ENCODE measurements at places on chromosomes 3 and 15.

- no peak for DNase-seq
Measured at GRCh38 chr3:119401069-119401468, 62.3 kb downstream of the TMEM39A start.

GRCh38 chr15:31147456-31147855 is 45.9 kb upstream of the TRPM1 start:
- no peak for DNase-seq

DNA sequence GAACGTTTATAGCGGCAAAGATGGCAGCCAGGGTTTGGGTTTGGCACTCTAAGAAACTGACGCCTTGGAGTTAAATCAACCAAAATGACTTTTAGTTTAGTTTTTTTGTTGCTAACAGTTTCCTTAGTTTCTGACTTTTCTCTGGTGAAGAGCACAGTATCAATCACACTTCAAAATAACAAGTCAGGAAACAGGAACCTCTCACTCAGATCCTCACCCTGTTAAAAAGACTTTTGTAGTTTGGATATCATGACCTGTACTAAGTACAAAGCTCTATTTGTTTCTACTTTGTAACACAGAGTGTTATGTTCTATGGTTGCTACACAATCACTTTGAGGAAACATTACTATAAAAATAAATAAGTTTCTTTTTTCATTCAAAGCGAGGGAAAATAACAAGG is 51.1 kb downstream of the ATP10A start:
- no peak for DNase-seq

GRCh38 chr3:117393119-117393518 is 683.5 kb downstream of the TUSC7 start:
- DNase-seq: no peak

- no peak for DNase-seq
Measured at GRCh38 chr3:106577241-106577640, 708.4 kb upstream of the CBLB start.

DNA sequence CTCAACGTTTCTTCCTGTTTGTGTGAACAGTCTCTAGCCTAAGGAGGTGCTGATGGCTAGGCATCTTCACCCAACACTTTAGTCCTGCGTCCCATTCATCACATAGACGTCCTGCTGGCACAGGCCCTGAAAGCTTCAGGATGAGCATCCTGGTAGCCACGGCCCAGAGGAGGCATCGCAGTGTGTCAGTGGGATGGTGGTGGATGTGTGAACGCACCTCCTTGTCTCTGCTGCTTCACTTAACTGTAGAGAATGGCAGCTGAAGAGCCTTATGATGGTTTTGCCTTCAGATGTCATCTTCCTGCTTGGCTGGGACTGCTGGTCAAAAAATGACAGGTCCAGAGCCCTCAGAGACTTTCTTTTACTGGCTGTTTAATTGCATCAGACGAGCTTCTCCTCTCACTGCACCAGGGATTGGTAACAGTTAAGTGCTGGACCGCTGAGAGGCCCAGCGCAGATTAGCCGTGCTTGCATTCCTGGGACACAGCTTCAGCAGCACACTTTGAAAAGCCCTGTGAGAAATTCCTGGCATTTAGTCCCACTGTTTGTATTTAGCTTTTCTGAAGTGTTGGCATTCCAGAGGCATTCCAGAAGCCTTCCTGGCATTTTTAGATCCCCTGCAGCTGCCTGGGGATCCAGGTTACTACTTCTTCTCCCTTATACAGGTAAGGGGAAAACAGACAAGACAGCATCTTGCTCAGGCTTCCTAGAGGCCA is 132.4 kb upstream of the PLXNA1 start:
- DNase-seq: peak; percentile 56

- DNase-seq: no peak
Measured at GRCh38 chr15:80840182-80841130, 61.3 kb downstream of the CEMIP start.
